ENCODE measurements at places on chromosomes 7 and 10.

DNA sequence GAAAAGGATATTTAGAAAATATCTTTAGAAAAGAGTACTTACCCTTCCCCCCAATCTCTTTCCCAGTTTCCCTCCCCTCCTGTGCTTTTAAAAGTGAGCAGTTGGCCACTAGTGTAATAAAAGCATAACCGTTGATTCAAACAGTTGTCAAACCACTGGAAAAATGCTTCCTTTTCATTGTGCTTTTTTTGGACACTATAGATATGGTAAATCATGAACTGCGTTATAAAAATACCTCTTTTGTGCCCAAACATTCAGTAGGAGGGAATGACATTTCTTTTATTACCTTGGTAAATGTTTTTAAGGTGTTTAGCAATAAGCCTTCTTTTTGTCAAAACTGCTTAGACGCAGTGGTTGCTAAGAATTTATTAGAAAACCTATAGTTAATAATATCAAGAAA lies 232.4 kb downstream of the SLC25A13 start:
- DNase-seq, result no peak

DNA sequence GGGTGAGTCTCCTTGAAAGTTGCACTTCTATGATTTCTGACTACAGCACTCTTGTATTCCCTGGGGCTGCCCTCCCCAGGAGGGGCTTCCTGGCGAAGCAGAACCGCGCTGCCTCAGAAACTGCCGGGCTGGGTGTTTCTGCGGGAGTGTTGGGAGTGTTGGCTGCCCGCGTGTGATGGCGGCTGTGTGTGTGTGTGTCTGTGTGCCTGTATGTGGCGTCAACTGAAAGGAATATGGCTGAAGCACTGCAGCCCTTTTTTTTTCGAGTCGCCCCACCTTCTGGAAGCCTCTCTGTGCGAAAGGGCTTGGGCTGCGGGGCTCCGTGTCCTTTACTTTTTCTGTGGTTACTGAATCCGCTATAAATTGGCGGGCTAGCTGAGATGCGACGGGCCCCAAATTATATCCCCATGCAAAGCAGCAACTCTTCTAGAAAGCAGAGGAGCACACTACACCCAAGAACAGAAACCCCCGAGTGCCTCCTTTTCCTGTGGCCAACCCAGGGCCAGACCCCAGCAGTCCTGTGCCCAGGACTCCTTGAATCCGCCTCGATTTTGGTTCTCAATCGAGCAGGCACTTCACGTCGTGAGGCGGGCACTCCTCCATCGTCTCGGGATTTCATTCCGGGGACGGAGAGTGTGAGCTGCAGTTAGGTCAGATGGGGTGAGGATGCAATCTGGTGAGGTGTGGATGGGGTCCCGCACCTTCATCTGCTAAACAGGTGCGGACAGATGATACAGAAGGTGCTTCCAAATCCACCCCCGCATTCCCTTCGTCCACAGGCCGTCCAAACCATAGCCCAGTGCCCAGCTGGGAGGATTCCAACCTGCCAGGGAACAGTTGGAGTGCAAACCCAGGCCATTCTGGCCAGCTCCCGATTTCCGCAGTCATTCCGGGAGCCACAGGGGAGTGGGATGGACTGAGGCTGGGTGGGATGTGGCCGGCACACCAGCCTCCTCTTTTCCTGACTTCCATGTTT lies 22.5 kb upstream of the ZNF273 start:
- DNase-seq, result no peak

- no peak for DNase-seq
Observed at GRCh38 chr10:123890226-123890625, 1.4 kb downstream of the CPXM2 start.

DNA sequence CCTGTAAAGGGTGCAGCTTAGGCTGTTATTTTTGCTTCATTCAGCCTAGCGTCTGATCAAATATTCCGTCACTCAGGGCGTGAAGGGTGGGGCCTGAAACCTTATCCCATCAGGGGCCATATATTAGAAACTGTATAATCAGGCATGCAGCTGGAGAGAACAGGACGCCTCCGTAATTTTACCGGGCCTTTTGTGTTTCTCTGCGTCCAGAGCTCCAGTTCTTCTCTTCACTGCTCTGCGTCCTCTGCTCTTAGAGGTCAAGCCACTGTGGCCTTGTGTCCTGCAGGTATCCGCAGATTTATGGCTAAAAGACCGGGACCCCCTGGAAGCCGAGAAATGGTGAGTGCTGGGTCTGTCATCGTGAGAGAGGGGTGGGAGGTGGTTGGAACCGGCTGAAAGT lies at the start of gene ZNF735:
TSS of gene ZNF735 (plus strand) at position 301 of the 400 bp plus-strand sequence. CDS start at position 301, 0 bp downstream.
- no peak for DNase-seq

DNA sequence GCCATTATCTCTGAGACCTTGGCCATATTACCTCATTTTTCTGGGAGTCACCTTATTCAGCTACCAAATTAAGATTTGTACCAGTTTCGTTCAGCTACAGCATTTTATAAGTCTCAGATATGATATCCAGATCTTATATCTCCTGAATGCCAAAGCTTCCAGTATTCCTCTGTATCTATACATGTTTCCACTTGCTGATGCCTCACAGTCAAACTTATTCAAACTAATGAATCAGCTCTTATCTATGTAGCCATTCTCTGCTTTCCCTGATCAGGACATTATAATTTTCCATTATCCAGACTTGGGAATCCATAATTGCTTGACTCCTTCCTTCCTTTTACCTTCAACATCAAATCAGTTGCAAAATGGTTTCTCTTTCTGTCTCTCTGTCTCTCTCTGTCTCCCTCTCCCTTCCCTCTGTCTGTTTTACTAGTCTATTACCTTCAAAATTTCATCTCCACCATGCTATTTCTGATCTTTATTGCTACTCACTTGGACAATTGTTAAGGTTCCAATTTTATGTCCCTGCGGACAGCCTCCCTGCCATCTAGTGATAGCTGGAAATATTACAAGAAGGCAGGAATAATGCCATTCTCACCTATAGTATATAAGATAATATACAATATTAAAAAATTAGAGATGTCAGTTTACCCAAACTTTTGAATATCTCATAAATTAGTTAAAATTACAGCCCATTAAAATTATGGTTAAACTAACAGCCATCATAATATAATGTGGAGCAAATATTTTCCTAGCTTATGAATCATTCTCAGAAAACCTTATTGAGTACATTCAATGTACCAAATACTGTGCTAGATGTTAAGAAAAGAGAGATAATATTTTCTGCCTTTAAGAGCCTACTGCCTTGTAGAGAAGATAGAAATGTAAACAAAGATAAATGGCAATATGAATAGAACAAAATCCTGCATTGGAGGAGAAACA lies 89.8 kb downstream of the PCLO start:
- no peak for DNase-seq

DNA sequence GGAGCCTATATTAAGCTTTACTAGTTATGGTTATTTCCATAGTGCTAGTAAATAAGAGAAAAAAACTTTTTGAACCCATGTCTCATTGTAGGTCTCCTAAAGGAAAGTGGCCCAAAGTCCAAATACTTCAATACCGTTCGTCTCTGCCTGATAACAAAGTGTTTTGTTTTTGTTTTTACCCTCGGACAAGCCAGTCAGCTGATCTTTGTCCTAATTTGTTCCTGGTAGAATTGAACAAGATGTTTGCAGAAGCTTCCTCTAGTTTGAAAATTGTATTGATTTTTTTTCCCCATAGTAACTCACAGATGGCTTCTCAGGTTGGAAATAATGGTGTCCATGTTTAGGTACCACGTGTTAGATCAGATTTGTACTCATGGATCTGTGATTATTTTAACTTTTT lies 335.8 kb upstream of the KAT6B start:
- DNase-seq, result no peak
